Hindlimb muscle (tissue), 1 donor: ENCODE measurements at places on chromosomes 12 and 14.

GRCh38 chr12:52280796-52281560 lies 6.5 kb downstream of the KRT86 start:
- DNase-seq = no peak

GRCh38 chr14:59268011-59268410 lies 79.5 kb downstream of the DAAM1 start:
- no peak for DNase-seq

DNA sequence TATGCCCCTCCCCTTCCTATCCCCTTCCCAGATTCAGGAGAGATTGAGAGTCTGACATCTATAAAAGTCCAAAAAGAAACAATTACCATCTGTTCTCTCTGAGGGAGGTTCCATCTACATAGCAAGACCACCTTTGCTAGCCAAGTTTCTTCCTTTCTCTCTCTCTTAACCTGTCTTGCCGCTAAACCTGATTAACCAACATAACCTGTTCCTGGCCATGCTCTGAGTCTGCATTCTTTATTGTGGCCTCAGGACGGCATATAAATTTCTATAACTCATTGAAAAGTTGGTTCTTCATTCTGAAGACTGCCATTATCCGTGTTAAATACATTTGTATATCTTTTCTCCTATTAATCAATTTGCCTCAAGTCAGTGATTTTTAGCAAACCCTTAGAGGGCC lies 594.0 kb downstream of the KCNH5 start:
- no peak for DNase-seq

DNA sequence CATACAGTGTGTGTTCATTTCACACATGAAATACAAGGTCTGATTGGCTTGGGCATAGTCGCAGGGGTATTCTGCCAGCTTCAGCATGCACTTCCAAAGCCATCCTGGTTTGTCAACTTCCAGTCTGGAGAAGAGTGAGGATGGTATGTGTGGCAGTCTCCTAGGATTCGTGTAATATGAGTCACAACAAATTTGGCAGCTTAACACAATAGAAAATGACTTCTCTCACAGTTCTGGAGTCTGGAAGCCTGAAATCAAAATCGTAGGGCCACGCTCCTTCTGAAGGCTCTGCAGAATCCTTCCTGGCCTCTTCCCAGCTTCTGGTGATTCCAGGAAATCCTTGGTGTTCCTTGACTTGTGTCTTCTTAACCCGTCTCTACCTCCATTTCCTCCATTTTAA lies 167.5 kb downstream of the PPM1H start:
- DNase-seq = no peak

- DNase-seq = no peak
Measured at GRCh38 chr12:114678028-114678427, 5.9 kb downstream of the TBX3 start.

DNA sequence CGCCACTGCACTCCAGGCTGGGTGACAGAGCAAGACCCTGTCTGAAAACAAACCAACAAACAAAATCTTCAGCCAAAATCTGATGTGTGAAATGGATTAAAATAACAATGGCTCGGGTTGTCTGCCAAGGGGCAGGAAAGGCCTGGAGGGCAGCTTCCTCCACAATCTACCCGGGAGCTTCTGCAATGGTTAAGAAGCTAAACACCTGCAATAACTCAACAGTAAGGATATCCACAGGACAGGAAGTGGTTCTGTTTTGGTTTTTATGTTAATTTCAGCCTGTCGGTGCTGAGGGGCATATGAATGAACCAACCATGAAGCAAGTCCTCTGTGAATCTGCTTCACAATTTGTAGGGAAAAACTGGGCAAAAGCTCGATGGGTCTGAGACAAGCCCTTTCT lies 34.4 kb downstream of the RAD52 start:
- no peak for DNase-seq

DNA sequence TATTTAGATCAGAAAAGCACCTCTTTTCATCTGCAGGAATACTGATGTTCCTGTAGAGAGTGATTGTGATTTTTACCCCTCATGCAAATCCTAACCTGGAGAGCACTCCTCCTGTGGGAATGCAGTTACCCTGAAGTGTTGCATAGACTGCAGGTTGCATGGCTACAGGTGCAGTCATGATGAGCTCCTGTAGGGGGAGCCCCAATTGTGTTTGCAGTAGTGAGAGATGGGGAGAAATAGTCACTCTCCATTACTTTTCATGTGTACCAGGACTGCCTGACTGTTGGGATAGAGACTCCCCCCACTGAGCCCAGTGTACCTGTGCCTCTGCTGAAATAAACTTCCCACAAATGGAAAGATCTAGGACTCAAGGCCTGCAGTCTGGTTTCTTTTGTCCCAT lies 1086.5 kb downstream of the SLC6A15 start:
- DNase-seq = no peak

GRCh38 chr14:75495882-75496281 lies 26.4 kb upstream of the BATF start:
- no peak for DNase-seq

GRCh38 chr12:54262403-54262925 lies 17.5 kb downstream of the CBX5 start:
- DNase-seq = no peak

DNA sequence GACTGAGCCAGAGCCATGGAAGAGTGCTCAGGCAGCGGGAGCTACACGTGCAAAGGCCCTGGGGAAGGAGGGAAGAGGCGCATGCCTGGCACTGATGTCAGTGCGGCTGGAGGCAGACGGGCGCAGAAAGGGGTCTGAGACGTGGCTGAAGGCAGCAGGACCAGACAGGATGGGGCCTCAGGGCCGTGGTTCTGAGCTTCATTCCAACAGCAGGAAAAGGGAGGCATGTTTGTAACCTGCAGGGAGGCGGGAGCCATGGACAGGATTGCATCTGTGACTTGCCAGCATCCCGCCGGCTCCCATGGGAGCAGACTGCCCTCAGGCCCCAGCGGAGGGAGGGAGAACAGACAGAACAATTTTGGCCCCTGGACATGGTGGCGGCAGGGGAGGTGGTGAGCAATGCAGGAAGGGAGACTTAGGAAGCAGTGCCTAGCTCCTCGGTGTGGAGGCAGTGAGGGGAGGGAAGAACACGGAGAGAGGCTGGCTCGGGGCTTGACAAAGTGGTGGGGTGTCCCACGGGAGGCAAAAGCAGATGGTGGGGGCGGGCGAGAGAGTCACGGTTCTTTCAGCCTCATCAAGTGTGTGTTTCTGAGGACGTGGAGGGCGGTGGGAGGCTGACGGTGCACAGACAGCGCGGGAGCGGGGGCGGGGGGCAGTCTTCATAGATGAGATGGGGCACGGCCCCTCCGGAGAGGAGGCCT lies 33.3 kb upstream of the INF2 start:
- no peak for DNase-seq

DNA sequence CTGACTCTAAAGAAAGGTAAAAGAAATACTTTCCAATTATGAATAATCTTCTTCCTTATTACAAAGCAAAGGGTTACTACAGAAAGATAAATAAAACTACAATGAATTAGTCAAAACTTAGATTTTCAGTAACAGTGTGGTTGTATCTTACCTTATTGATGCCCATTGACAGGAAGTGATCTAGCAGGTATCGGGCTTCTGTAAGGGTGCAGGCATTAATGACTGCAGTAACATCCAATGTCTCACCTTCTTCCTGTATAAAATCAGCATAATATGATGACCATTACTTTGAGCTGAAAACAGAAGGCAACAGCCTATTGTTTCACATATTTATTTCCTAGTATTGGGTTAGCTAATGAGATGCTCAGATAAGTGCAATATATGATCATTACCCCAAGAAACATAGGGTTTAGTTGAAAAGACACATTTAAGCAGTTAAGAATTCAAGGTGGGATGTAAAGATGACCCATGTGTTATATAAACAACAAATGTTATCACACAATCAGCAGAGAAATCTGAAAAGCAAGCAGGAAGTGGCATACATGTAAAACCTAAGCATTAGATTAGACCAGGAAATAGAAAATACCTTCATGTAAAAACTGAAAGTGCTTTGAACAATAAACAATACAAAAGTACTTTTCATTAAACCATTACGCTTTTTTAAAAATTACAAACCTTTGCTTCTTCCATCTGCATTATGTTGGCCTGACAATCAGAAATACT lies 111.2 kb downstream of the KIF21A start:
- no peak for DNase-seq

- no peak for DNase-seq
Measured at GRCh38 chr14:90058876-90059458, 2.8 kb upstream of the KCNK13 start.

GRCh38 chr12:8687846-8688601 lies 9.8 kb upstream of the RIMKLB start:
- DNase-seq = peak; percentile 80

DNA sequence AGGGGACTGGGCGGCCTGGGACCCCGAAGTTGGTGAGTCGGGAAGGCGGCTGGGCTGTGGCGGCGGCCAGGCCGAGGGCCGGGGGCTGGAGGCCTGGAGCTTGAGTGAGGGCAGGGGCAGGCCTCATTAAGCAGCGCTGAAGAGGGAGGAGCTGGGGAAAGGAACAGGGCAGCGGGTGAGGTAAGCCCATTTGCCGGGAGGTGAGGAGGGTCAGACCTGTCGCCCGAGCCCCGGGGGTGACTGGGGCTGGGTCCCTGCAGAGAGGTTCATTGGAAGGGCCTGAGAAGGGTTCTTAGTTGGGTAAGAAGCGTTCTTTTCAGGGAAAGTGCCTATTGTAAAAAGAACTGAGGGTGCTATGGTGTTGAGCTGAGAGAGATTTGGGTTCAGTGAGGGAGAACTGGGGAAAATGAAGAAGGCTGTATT lies 441 bp downstream of the RAB5B start:
- DNase-seq = no peak

DNA sequence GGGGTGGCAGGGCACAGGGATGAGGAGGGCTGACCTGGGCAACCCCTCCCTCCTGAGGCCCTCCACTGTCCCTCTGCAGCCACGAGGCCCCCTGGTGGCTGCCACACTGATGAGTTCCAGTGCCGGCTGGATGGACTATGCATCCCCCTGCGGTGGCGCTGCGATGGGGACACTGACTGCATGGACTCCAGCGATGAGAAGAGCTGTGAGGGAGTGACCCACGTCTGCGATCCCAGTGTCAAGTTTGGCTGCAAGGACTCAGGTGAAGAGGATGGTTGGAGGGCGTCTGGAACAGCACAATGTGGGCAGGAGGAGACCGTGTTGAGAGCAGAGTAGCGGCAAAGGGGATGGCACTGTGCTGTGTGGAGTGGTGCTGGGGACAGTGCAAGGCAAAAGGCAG lies 25.7 kb upstream of the LRP1-AS start:
- DNase-seq = no peak

GRCh38 chr12:25741917-25742316 lies 188.8 kb upstream of the LMNTD1 start:
- DNase-seq = no peak

DNA sequence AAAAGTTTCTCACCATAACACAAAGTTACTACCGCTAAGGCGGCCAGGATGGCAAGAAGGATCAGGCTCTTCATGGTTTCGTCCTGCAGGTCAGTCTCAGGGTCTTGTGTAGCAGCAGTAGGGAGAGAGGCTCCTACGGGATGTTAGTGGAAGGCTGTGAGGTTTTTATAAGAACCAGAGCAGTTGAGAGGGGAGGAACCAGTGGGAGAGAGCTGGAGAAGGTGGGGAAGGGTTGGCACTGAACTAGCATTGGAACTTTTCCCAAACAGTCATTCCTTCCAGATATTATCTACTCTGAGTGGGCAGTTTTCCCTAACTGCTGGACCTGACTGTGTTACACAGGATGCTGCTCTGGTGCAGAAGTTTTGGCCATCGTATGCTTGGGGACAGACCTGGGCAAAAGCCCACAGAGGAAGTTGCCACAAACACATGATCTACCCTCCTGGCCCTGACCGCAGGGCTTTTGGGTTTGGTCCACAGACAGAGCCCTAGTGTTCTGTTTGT lies at the start of gene MGP:
Gene MGP (minus strand): TSS at position 137 of the 504 bp plus-strand sequence. CDS start 63 bp downstream, at position 74.
- DNase-seq = peak; percentile 89

DNA sequence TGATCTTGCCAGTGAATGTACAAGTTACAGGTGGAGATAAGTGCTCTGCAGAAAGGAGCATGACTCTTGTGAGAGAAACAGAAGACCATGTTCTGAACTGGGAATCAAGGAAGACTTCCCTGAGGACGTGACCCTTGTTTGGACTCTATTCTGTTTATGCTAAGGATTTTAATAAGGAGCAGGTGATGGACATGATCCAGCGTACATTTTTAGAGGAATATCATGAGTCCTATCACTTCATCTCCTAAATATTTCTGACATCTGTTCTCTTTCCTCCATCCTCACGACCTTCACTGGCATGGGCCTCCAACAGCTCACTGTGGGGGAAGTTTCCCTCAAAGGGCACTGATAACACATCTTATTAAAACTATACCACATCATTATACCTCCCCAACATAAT lies 7.9 kb upstream of the SLC38A1 start:
- no peak for DNase-seq

DNA sequence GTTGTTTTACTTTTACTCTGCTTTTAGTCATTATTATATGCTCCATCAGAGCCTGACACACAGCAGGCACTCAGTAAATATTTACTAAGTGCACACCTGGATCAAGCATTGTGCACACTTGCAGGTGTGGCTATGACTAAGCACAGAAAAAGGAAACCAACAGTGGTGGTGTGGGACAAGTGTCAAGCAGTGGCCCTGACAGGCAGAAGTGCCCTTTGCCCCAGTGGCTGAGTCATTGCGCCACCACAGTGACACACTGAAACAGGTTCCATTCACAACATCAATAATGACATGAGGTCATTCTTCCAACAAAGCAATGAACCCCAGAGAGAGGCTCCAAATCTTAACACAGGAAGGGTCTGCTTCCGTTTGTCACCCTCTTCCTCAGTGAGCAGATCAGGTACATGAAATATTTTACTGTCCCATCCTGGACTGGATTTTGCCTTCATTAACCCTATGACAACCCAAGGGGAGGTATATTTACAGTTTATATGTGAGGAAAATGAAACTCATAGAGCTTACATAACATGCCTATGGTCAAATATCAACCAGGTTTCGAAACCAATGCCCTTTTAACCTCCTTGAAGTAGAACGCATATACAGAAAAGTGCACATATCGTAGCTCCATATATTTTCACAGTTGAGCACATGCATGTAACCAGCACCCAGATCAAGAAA lies 82.6 kb upstream of the GTF2A1 start:
- no peak for DNase-seq

GRCh38 chr14:76541594-76542219 lies 165.8 kb downstream of the ESRRB start:
- DNase-seq = no peak

- DNase-seq = no peak
Measured at GRCh38 chr14:90105756-90106155, 44.0 kb downstream of the KCNK13 start.

- no peak for DNase-seq
Measured at GRCh38 chr14:92987713-92988510, 65.0 kb downstream of the CHGA start.

GRCh38 chr12:58621126-58621525 lies 299.2 kb downstream of the LRIG3 start:
- no peak for DNase-seq
